ENCODE measurements at places on chromosomes 2 and 18.

DNA sequence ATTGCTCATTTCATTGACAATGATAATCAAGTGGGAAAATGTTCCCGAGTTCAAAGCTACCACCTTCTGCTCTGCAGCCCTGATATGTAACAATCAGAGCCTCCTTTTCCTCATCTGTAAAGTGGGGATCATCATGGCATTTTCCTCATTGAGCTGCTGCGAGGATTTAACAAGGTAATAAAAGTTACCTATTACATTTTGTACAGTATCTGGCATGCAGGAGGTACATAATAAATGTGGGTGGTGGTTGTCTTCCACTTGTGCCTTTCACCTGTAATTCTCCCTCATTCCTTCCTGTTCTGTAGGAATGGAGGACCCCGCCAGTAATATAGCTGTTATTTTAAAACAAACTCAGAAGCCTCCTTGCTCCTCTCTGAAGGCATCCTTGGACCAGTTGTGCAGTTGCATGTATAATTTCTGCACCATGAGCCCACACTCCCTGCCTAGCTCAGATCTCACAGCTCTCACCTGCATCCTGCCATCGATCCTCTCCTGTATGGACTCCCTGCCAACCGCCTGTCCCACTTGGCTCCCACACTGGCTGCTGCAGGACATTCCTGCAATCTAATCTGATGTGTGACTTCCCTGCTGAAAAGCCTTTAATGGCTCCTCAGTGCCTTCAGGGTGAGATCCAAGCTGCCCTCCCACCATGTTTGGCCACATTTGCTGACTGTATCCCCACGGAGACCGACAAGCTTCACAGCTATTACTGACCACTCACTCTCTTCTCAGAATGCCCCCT is 350.4 kb downstream of the EN1 start:
- DNase-seq: no peak

DNA sequence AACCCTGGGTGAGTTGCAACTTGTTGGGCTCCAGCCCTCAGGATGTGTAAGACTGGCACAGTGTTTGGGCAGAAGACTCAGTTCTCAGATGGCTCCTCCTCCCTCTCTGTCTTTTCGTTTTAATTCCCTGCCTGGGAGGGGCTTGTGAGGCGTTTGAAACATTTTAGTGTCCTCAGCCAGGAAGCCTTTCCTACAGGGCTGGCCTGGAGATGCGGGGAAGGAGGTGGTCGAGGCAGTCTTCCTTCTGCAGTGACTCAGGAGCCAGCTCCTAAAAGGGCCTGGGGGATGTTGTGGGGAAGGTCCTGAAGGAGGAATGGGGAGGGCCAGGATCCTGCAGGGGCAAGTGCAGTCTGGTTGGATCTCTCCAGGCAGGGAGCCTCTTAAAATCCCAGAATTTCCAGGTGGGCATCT is 22.1 kb upstream of the IGFBP5 start:
- no peak for DNase-seq

- DNase-seq: no peak
These were observed 239.4 kb upstream of the LYPD1 start for GRCh38 chr2:132909427-132909826.

GRCh38 chr18:21820033-21820810 is 79.6 kb downstream of the MIB1 start:
- no peak for DNase-seq

DNA sequence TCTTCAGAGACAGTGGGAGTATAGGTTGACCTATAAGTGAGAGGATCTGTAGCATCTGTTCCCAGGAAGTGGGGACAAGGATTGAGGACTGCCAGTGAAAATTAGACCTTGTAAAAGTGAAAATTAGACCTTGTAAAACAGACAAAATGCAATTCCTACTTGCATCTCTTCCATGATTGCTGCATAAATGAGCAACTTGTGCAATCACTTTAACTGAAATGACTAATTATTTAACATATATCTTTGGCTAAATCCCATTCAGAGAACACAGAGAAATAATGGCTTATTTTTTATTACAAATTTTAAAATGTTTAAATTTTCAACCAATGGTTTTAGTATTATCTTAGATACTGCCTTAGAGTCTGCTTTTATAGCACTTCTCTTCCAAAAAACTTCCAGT is 67.2 kb upstream of the NABP1 start:
- DNase-seq: no peak

- DNase-seq: no peak
These were observed 69.2 kb upstream of the WIPF1 start for GRCh38 chr2:174666845-174667244.

DNA sequence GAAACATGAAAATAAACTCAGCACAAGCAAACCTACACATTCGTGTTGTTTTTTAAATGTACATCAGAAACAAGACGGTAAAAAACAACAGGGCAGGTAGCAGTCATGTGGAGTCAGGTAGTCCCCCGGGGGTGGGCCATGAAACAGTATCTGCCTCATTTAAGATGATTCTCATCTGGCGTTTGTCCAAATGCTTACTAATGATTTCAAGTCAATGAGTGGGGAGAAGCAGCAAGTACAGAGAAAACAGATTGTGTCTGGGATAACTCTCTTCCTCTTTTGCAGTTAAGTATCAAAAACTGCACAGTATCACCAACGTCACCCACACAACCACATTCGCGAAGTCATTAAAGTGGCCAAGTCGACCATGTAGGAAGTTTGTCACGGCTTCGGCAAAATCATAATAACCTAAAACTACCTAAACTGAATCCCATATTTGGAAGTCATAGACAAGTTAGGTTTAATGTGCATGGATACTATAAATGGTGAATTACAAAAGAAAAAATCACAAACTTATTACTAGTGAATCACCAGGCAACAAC is 1.3 kb downstream of the LAPTM4A start:
- DNase-seq: peak; percentile 64

DNA sequence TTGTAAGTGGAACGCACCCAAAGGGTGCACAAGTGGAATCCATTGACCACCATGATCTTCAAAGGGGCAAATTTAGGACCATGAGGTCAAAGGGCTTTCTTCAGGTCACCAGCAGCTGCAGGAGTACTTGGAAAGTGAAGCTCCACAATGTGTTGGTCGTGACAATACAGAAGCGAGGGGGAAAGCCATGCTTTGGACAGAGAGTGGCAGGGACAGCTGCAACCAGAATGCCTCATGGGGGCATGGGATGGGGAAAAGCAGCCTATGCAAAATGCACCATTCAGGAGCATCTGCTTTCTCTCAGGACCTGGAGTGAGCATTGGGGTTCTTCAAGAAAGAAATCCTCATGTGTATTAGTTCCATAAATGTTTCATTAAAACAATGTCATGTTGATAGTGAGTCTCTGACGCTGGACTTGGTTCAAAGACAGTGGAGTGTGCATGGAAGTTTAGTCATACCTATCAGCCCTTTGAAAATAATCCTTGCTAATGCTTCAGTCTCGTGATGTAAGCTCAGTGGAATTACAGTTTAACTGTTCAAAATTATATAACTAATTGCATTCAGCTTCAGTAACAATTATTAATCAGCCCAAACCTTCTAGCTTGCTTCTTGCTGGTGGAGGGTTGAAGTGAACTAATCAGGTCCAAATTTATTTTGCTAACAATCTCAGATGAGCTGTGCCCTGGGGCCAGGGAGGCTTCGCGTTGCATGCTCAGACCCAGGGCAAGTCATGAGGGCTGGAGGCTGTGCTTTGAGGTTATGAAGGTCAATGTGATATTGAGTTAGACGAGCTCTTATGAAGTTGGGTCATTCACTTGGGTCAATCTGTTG is 41.6 kb downstream of the ACKR3 start:
- no peak for DNase-seq

GRCh38 chr2:177740700-177741099 is 331.9 kb downstream of the PDE11A start:
- no peak for DNase-seq

GRCh38 chr2:64905338-64906024 is 83.7 kb upstream of the SLC1A4 start:
- DNase-seq: no peak

GRCh38 chr2:113119111-113119510 is 8.3 kb upstream of the IL1RN start:
- no peak for DNase-seq

Data from CD4-positive, alpha-beta T cell treated with Interleukin-1 beta for 1 hour (primary cell).